ENCODE measurements at places on chromosomes 16 and 17.

DNA sequence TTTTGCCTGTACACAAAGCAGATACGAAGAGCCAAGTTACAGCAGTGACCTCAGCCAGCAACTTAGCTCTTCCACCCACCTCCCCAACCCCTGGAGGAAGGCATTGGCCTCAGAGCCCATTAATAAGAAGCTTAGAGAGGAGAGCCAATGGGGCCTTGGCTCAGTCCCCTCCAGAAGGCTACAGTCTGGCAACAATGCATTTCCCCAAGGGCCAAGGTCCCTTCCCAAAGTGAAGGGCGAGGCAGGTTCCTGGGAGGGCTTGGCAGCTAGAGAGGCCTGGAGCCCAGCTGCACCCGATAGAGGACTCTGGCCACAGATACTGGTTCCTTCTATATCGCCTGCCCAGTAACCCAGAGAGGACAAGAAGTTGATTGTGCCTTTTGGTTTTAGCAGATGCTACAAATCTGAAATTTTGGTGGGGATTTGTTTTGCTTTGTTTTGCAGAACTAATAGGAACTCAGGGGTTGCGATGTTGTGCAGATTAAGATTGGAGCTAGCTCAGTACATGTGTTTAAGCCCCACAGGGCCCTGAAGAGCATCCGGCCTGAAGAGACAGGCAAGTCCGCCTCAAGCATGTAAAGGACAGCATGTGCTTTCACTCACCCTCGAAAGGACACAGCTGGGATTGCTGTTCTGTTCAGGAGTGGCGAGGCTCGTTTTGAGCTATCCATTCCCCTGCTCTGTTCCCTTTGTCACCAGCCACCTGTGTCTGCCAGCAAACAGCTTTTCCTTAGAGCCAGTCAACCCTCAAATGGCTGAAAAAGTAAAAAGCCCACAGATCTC, 12.0 kb upstream of the PNPO start:
- no peak for DNase-seq

- DNase-seq: no peak
These were observed 313 bp upstream of the NSRP1 start for GRCh38 chr17:30116345-30116660.

- no peak for DNase-seq
These were observed 395.0 kb downstream of the CDH13 start for GRCh38 chr16:83021746-83022145.

DNA sequence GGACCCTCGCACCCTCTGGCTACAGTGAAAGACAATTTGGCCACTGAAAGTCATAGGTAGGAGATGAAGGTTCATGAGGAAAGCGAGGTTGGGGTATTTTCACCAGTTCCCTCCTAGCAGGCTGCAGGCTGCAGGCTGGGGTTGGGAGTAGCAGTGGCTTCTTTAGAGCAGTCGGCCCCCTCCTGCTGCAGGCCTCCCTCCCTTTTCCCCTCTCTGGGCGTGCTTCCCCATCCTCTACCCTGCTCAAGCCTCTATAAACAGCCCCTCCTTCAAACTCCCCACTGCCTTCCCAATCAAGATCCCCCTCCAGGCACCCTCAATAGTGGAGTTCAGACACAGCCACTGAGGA, 41.8 kb downstream of the GAS7 start:
- no peak for DNase-seq

- peak; percentile 68 for DNase-seq
These were observed 92.0 kb upstream of the CHMP6 start for GRCh38 chr17:80899402-80900268.

- no peak for DNase-seq
These were observed 8.6 kb downstream of the CMC2 start for GRCh38 chr16:80997964-80998620.

DNA sequence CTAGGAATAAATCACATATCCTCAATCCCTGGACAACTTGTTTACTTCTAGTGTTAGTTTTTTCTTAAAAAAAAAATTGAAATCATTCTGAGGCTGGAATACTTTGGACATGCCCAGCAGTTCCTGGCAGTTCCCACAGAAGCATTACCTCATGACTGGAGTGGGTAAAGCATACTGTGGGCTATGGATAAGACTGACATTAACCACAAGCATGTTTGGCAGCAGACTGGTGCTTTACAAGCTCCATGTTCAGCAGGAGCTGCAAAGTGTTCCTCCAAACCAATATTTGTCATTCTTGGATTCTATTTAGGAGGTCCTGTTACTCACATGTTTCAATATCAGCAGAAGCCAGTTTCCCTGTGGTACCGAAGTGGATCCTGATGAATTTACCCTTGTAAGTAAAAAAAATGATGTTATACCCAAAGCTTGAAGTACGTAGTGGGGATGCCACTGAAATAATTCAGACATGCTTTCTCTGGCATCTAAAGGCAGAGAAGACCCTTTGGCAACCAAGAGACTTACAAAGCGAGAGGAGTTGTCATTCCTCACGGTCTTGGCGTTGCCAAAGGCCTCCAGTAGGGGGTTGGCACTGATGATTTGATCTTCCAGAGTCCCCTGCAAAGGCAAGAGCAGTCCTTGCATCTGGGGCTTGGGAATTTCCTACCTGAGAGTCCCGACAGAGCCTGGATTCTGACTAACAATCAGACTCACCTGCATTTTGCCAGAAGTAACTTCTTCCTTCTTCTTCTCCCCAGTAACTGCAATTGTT, 4.9 kb downstream of the MYH1 start:
- DNase-seq: no peak

DNA sequence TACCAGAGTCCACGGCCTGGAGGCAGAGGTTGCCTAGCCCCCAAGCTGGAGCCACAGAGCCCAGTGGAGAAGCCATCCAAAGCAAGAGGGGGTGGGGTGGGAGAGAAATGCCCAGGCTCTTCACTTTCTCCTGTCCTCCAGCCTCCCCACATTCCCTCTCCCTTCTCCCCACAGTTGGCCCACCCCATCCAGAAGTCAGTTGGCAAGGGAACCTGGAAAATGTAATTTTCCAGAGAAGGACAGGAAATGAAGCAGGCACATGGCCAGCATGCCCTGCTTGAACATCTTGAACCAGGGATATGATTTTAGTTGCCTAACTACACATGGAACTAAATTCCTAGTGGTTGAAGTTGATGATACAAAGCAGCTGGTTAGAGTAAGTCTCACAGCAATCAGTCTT, 73.3 kb upstream of the IRX6 start:
- no peak for DNase-seq

DNA sequence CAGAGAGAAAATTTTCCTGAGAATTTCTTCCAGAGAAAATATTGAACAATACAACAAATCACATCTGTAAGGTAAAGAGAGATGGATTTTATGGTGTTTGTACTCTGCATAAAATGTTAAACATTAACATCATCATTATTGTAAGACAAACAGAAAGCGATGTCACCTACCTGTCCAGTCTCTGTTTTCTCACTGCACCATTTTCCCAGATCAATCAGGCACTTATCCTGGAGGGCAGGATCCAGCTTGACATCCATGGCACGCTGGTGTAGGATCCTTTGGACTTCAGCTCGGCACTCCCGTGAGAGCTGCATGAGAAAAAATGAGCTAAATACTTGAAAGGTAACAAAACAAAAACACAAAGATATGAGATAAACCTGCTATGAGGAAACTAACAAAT, 55.9 kb upstream of the CLEC18B start:
- DNase-seq: no peak

- DNase-seq: peak; percentile 75
These were observed 12.1 kb downstream of the HSD3B7 start for GRCh38 chr16:30996985-30997724.

DNA sequence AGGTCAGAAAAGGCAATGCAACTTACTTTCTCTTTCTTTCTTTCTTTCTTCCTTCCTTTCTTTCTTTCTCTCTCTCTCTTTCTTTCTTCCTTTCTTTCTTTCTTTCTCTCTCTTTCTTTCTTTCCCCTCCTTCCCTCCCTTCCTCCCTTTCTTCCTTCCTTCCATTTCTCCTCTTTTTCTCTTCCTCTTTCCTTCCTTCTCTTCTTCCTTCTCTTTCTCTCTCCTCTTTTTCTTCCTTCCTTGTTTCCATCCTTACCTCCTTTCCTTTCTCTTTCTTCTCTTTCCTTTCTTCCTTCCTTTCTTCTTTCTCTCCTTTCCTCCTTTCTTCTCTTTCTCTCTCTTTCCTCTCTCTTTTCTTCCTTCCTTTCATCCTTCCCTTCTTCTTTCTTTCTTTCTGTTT, 819.8 kb upstream of the SOX9 start:
- no peak for DNase-seq

- no peak for DNase-seq
These were observed 537 bp downstream of the SLC35B1 start for GRCh38 chr17:49707246-49707607.

DNA sequence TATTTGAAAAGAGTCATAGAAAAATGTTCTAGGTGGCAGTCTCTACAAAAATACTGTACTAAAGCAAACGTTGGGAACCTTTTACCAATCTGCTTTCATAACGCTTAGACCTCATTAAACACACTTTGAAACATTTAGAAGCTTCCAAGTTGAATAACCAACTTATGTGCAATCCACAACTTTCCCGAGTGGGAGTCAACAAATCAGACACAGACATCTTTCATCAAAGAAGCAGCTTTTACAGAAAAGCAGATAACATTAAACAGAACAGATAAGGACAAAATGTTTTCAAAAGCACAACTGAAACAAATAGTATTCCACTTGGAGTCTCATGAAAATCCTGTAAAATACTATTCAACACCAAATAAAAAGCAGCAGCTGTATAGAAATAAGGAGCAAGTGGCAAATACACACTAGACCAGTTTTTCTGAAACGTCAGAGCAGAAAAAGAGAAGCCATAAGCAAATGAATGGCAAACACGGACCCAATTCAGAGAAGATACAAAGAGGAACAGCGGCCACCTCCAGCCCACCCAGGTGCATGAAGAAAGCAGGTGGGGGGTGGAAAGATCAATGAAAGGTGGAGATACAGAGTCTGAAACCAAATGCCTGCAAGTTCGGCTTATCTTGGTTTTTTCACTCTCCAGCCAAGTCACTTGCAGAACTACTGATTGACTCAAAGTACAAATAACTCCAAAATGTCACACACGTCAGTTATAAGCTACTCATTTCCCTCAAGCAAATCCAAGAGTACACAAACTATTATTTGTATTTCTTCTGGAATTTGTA, 18.4 kb upstream of the FBF1 start:
- no peak for DNase-seq

GRCh38 chr16:85992359-85992758, 93.4 kb downstream of the IRF8 start:
- no peak for DNase-seq

- no peak for DNase-seq
These were observed 406.2 kb downstream of the MAF start for GRCh38 chr16:79194291-79194690.

DNA sequence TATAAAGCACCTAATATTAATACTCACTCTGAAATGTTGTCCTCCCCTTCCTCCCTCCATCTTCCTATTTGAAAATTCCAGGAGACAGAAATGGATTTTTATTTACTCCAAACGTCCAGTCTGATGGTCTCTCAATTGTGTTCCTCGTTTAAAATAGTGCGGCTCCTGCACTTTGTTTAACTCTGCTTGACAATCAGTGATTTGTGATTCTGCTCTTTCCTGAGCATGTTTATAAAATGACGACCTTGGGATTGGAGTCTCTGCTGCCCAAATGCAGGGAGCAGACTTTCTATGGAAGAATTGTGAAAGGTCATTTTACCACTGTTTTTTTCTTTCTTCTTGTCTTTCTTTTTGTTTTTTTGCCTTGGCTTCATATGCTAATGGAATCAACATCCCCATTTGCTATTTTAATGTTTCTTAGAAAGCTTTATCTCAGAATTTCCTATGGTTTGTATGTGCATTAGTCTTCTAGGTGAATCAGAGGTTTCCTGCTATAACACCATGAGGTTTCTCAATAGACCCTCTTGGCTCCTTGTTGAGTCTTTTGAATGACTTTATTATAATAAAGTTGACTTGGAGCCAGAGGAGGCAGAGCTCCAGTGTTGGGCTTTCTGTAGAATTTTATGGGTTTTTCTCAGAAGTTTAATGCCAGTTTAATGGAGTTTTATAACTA, 376.5 kb downstream of the CDH11 start:
- DNase-seq: no peak

DNA sequence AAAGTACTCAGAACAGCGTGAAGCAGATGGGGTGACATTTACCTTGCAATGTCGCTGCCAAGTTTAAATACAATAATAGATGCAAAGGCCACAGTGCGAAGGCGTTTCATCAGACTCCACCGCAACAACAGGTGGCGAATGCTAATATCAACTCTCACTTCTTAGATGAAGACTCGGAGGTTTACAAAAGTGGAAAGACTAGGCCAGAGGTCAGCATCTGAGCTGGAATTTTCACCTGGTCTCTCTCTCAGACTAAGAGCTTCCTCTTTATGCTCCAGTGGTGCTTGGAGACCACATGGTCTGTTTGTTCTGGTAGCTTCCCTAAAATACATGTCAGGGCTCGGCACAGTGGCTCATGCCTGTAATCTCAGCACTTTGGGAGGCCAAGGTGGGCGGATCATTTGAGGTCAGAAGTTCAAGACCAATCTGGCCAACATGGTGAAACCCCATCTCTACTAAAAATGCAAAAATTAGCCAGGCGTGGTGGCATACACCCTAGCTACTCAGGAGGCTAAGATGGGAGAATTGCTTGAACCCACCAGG, 169.1 kb downstream of the XYLT1 start:
- no peak for DNase-seq

DNA sequence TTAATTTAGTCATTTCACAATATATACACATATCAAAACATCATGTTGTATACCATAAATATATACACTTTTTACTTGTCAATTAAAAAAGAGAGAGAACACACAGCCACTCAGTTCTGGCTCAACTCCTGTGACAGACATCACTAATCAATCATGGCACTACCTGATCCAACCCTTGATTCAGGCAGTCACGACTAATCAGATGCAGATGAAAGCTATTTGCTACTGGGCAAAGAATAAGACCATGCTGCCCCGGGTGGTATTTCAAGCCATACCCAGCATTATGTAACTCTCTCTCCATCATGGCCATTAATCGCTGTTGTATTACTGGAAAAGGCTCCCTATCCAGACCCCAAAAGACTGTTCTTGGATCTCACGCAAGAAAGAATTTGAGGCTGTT, 345.7 kb downstream of the HAPSTR1 start:
- DNase-seq: no peak

DNA sequence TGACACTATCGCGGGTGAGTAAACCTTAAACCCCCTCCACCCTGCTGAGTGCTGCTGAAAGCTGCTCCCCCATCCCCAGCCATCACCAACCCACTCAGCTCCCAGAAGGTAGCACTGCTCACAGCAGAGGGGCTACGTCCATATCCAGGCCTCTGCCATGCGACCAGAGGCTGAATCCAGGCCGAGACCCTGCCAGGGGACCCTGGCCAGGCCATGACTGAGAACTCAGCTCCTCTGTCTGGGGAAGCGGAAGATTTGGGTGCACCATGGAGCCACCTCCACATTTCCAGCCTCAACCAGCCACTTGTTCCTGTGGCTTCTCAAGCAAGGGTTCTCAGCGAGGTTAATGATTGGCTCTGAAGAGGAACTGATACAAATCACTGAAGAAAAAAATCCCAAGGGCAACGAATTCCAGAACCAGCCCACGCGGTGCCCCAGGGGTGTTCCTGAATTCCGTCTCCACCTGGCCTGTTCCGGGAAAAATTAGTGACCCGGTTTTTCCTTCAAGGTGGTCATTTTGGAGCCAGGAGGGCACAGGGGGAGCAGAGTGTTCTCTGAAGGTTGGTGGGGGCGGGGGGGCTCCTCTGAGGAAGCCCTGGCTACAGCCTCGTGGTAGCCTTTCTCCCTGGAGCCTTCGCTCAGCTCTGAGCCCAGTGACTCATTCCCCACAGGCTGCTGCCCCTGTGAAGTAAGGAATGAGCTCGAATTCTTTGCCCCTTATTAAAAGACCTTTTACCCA, 9.3 kb upstream of the SLC16A5 start:
- no peak for DNase-seq

- no peak for DNase-seq
These were observed 31.8 kb downstream of the TPSG1 start for GRCh38 chr16:1193143-1193824.

- no peak for DNase-seq
These were observed 9.5 kb upstream of the ADAM11 start for GRCh38 chr17:44749076-44749979.

All from activated CD8-positive, alpha-beta memory T cell treated with anti-CD3 and anti-CD28 coated beads for 48 hours (primary cell).